ENCODE measurements at places on chromosomes 4 and X.

DNA sequence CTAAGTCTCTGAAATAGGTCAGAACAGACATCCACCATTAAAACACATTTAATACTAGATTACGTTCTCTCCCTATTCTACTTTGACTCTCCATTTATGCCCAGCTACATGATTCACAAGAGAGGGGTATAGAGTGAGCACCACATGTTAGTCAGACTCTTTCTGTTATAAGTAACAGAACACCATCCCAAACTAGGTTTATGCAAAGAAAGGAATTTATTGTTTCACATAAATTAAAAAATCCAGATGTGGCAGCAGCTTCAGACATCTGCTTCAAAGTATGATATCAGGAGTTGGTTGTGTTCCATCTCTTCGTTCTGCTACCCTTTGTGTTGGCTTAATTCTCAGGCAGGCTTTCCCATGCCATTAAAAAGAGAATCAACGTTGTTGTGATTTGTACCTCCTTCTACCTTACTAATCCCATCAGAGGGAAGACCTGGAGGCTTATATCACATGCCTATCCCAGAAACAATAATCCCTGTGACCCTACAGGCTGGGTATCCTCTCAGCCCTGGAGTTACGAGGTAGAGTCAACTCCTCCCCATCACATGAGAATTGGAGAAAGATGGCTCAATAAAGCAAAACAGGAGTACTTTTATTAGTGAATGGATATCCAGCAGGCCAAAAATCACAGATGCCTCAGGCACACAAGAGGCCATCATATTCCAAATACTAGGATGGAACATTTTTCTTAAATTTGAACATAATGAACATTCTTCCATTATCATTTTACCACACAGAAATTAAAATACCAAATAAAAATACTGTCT, 163.2 kb downstream of the SLC7A11 start:
- DNase-seq, result no peak

- DNase-seq, result no peak
Measured at GRCh38 chr4:53208753-53209152, 157.1 kb downstream of the SCFD2 start.

- no peak for DNase-seq
Measured at GRCh38 chr4:153447175-153447905, 18.8 kb upstream of the TMEM131L start.

DNA sequence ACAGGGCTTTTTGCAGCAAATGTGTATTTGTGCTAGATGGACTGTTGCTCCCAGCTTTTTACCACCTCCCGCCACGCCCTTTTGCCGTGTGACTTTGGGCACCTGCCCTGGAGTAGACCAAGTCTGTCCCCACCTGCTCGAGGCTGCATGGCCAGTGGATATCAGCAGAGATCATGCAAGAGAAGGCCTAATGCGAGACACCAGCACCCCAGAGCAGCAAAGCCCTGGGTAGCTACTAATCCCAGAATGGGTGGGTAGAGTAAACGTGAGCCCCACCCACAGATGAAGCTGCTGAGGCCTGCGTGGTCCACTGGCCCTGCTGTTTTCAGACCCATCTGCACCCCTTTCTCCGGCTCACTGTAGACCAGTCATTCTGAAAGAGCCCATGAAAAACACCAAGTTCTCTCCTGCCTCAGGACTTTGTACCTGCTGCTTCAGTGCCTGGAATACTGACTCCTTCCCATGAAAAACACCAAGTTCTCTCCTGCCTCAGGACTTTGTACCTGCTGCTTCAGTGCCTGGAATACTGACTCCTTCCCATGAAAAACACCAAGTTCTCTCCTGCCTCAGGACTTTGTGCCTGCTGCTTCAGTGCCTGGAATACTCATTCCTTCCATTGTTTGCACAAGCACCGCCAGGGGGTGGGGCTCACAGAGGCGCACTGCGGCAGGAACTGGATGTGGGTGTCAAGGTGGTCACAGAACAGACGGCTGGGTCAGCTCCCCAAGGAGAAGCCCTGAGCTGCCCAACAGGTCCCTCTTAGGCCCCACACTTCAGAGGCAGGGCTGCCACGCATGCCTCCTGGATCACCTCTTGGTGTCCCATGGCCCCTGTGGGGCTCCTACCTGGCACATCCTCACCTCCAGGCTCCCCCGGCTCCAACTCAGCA, 5.1 kb upstream of the TNIP2 start:
- DNase-seq, result no peak

DNA sequence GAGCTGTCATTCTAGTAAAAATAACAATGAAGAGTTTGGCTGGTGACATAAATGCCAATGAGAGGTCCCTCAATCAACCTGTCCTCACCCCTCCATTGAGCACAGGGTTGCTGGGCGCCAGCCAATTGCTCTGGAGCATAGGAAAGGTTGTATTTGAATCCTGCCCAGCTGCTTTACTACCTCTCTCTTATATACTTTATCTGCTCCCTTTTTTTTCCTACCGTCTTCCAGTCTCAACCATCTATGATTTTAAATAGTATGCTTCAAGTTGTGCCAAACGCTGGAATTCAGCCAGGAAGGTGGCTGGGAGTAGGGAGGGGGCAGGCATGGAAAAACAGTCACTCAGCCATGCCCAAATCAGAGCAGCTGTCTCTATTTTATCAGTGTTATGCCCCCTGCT, 153.8 kb downstream of the NR3C2 start:
- no peak for DNase-seq
